ENCODE measurements at places on chromosomes 6 and 20.

GRCh38 chr6:138572167-138572875 is 73.0 kb upstream of the NHSL1 start:
- DNase-seq: peak; percentile 54

DNA sequence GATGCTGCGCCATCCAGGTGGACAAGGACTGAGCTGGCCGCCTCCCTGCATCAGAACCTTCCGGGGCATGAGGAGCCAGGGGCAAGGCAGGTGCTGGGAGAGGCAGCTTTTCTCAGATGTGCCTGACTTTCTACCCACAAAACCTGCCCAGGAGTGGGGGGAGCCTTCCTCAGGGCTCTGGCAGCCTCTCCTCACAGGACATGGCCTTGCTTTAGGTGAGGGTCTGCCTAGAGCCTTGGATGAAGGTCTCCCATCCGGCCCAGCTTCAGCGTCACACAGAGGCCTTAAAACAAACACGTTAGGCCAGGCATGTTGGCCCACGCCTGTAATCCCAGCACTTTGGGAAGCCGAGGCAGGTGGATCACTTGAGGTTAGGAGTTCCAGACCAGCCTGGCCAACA is 7.4 kb downstream of the BCAS4 start:
- no peak for DNase-seq

- no peak for DNase-seq
Measured at GRCh38 chr20:58500256-58500655, 14.9 kb downstream of the APCDD1L start.

- no peak for DNase-seq
Measured at GRCh38 chr6:111565326-111566221, 40.1 kb downstream of the TRAF3IP2 start.

GRCh38 chr20:24738981-24739633 is 210.0 kb upstream of the CST7 start:
- no peak for DNase-seq

DNA sequence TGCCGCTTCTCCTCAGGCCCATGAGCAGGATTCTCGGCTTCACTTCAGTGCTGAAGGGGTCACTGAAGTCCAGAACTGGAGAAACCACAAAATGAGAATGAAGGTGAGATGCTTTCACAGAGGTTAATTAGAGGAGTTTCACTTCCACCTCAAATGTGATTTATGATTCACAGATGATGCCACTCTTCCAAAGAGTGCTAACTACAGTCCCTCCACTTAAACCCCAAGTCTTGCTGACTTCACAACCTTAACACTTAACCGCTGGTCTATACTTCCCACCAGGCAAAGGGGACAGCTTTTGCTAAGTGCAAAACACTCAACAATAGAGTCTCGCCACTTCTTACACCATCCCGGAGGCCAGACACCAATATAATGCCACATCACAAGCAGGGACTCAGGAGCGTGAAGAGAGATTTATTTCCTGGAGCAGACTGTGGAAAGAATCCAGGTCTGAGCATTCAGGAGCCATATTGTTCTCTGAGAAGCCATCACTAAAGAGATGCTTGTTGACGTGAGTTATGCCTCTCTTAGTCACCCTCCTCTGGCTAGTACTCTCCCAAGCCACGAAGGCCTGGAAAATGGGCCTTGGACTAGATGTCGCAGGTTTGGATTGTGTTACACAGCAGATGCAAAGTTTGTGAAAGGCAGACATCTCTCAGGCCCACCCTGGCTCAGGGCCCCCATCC is 24.4 kb downstream of the RRAGD start:
- no peak for DNase-seq

DNA sequence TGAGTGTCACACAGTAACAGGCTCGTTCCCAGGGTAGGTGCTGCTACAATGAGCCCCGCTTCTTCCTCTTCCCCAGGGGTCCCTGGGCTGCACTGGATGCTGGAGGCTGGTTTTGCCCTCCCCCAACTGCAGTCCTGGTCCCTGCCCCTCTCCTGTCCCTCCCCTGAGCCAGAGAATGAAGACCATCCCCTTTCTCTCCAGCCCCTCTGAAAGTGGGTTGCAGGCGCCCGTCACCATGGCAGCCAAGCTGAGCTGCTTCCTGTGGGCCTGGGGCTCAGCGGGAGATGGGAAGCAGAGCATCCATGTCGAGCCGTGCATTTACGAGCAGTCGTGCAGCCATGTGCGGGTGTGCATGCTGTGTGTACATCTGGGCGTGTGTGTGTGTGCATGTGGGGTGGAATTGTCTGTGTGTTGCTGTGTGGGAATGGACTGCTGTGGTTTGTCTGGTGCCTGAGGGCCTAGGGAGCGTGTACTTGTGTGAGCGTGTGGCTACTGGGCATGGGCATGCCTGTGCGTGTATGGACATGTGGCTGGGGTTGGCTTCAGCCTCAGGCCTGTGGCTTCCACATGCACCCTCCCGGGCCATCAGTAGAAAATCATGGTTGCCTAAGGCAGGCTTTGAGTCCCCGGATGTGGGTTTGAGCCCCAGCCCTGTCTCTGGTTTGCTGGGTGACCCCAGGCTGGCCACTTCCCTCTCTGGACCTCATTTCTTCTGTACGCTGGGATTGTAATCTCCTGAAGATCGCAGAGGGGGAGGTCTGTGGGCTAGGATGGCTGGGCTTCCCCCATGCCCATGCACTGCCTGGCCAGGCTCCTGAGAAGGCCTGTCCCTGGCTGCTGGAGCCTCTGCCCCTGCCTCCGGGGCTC is 48.8 kb downstream of the SRC start:
- no peak for DNase-seq

DNA sequence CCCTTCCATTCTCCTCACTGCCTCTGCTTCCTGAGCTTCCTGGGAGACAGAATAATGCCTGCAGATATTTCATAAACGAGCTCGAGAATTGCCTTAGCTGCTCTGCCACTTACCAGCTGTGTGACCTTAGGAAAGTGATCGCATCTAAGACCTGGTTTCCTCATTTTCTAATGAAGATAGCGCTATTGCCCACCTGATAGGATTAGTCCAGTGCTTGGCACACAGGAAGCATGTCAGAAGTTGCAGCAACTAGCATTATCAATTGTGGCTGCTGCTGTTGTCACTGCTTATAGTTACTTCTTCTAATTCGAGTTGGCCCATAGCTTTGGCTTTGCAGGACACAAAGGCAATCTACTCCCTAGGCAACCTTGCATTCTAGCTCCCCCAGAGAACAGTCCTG is 305.5 kb upstream of the SGK1 start:
- no peak for DNase-seq

GRCh38 chr20:43831481-43832065 is 83.1 kb upstream of the TOX2 start:
- DNase-seq: no peak

DNA sequence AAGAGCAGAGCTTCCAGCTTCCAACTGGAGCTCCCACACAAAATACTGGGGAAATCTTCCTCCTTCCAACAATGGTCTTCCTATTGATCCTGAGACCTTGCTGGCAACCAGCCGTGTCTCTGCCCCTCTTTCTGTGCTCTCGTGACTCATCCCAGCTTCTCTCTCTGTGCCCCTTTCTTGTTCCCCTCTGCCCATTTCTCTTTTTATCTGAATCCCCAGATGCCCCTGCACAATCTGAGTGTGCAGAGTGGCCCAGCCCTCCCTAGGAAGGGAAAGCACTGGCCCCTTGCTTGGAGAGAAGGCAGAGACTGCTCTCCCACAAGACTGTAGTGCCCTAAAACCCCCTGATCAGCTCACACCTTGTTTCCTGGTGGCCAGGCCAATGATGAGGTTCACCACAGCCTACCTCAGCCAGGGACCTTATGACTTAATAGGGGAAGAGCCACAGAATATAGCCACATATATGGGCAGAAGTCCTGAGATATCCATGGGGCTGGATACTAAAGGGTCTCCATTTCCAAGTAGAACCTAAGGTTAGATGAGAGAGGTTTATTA is 23.1 kb upstream of the MAS1L start:
- no peak for DNase-seq

DNA sequence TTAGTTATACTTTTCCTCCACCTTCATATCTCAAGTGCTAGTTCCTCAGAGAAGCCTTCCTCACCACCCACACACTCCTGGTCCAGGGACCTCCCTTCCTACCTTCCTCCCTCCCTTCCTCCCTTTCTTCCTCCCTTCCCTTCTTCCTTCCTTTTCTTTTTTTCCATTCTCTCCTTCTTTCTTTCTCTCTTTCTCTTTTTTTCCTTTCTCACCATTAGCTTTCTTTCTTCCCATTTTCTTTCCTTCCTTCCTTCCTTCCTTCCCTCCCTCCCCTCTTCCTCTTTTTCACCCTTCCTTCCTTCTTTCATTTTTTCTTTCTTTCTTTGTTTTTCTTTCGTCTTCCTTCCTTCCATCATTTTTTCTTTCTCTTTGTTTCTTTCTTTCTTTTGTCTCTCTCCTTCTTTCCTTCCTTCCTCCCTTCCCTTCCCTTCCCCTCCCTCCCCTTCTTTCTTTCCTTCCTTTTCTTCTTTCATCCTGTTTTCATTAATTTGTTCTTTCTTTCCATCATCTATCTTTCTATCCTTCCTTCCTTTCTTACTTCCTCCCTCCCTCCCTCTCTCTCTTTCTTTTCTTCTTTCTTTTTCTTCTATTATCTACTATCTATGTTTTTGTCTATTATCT is 416.0 kb downstream of the PLCB1 start:
- DNase-seq: no peak

- DNase-seq: no peak
Measured at GRCh38 chr20:438571-439469, 23.5 kb downstream of the TBC1D20 start.

GRCh38 chr6:121993362-121993761 is 406.1 kb upstream of the HSF2 start:
- no peak for DNase-seq

DNA sequence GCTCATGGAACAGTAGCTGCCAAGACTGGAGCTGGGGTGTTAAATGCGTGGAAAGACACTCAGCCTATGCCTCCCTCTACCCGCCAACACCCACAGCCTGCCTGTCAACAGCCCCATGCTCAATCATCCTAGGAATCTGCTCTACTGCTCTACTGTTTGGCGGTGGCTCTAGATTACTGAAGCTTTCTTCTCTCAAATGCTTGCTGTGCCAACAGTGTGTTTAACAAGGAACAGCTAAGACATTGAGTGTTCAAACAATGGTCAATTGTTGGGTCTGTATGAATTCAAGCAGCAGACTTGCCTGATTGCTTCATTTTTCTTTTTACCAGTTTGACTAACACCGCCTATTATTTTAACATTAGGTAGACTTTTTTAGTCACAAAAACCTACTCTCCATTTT is 258.6 kb downstream of the SOD2 start:
- DNase-seq: no peak

DNA sequence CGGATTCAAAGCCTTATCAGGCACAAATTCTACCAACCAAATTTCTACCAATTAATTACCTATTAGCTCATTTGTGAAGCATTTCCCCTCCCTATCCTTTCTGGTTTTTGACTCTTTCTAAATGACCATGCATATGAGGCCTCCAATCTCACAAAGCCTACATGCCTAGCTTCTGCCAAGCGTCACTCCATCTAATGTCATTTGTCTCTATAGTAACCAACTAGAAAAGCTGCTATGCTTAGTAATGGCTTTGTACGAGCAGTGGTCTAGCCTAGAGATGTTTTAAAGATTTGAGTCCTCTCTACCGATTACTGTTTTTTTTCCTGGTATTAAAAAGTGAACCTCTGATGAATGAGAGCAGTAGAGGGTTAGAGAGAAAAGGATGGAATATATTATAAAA is 4.8 kb upstream of the ASF1A start:
- no peak for DNase-seq

DNA sequence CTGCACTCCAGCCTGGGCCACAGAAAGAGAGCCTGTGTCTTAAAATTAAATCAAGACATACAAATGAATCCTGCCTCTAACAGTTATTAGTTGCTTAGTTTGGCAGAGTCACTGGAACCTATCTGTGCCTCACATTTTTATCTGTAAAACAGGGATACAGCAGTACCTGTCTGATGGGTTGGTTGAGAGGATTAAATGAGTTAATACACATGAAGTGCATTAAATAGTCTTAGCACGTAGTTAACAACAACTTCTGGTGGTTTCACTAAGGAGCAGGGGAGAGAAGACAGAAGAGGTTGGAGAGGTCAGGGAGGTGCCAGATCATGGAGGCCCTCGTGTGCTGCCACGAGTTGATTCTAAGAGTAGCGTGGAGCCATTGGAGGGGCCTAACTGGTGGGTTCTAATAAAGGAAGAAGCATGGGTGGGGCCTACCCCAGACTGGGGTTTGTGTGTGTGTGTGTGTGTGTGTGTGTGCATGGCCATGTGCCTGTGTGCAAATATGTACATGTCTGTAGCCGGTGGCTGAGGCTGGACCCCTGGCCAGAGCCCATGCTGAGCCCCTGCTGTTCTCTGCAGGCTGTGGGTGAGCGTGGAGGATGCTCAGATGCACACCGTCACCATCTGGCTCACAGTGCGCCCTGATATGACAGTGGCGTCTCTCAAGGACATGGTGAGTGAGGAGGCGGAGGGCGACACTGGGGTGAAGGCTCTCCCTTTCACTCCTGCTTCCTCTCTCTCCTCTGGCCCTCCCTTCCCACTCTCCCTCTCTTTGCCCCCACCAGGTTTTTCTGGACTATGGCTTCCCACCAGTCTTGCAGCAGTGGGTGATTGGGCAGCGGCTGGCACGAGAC is 9.1 kb downstream of the RBCK1 start:
- DNase-seq: no peak
